ENCODE measurements at places on chromosomes 16 and 17.

- DNase-seq: no peak
Observed at GRCh38 chr17:18917506-18918032, 34.4 kb upstream of the SLC5A10 start.

- DNase-seq: no peak
Observed at GRCh38 chr17:71926746-71927398, 193.9 kb upstream of the SOX9 start.

- DNase-seq: peak; percentile 50
Observed at GRCh38 chr17:55452139-55452790, 30.6 kb upstream of the MMD start.

DNA sequence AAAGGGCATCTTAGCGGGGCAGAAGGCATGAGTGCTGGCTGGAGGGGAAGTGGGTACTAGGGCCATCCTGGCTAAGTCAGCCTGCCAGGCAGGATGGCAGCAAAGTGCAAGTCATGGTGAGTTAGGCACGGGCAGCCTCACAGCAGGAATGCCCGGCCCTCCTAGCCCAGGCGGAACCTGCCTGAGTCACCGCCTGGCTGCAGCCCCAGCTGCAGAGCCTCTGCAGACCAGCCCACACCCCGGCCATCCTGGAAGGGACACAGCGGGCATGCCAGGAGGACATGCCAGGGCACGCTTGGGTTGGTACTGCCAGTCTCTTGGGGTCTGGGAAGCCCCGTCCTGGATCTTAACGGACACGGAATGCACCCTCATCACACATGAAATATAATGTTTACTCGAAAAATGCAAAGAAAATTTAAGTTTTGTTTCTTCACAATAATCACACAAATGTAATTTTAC, 5.0 kb upstream of the ALDH3A1 start:
- DNase-seq: peak; percentile 80

- no peak for DNase-seq
Observed at GRCh38 chr17:49688848-49689247, 11.0 kb upstream of the SPOP start.

DNA sequence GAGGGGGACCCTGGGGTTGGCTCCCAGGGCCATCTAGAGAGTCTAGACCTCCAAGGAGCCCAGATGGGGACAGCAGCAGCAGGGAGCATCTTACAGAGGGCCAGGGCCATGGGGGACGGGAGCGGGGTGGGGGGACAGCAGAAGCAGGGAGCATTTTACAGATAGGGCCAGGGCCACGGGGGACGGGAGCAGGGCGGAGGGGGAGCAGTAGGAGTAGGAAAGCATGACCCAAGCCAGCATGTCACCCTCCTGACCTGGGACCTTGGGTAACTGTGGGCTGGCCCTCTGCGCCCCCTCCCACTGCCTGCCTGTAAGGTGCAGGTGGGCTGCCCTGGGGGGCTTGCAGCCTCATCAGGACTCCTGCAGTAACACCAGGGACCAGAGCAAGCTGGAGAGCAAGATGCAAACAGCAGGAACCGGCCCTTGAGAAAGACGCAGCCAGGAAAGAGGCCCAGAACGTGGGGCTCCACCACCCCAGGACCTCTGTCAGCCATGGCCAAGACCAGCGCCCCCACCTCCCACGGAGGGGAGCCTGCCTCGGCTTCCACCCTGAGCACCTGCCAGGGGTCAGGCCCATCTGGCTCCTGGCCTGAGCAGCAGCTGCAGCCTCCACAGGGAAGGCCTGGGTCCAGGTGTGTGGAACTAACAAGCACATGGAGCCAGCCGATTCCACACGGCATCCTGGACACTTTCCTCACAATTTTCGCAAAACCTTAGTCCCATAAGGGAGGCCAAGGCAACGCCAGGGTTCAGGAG, 2.4 kb downstream of the ZNF598 start:
- DNase-seq: no peak

- peak; percentile 92 for DNase-seq
Observed at GRCh38 chr17:62140836-62141235, 75.8 kb upstream of the MED13 start.

DNA sequence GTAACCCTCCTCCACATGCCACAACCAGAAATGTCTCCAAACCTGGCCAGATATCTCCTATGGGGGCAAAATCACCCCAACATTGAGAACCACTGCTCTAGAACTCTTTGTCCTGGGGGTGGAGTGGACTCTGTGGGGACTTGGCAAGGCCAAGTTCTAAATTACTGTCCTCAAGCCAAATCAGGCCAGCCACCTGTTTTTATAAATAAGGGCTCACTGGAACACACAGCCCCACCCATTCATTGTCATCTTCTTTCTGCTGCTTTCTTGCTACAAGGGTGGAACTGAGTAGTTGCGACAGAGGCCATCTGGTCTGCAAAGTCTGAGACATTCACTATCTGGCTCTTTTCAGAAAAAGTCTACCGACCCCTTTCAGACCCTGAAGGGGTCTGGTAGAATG, 26.8 kb upstream of the TMEM220 start:
- peak; percentile 57 for DNase-seq

DNA sequence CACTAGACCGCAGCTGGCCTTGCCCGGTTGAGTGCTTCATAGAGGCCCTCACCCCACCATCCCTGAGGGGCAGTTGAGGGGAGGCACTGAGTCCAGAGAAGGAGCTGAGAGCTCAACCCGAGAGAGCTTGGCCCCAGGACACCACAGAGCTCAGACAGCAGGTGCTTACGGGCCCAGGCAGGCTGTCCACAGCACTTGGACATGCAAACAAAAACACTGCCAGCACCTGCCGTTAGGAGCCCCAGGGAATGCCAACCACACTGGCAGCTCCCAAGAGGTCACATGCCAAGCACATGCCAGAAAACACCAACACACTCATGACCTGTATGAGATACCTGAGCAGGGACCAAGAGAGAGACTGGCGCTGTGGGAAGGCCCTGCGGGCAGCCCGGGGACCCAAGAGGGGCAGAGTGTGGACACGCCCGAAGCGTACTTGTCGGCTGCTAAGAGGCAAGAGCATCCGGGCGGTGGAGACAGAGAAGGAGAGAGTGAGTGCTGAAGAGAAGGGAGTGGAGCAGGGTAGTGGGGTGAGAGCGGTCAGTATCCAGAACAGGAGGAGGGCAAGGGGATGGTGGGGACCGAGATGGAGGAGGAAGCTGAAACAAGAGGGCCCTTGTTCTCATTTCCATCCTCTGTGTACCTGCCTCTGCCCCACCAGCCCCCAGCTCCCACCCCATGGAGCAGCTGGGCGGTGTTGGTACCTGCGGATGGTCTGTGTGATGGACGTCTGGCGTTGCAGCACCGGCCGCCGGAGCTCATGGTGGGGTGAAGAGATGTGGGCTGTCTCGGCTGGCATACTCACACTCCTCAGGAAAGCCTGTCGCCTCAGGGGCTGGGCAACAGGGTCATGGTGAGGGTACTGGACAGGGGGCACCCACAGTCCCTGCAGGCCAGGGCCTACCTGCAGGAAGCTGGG, 8.2 kb downstream of the RHBDF1 start:
- no peak for DNase-seq

- DNase-seq: no peak
Observed at GRCh38 chr17:39700148-39700987, 504 bp downstream of the ERBB2 start.

DNA sequence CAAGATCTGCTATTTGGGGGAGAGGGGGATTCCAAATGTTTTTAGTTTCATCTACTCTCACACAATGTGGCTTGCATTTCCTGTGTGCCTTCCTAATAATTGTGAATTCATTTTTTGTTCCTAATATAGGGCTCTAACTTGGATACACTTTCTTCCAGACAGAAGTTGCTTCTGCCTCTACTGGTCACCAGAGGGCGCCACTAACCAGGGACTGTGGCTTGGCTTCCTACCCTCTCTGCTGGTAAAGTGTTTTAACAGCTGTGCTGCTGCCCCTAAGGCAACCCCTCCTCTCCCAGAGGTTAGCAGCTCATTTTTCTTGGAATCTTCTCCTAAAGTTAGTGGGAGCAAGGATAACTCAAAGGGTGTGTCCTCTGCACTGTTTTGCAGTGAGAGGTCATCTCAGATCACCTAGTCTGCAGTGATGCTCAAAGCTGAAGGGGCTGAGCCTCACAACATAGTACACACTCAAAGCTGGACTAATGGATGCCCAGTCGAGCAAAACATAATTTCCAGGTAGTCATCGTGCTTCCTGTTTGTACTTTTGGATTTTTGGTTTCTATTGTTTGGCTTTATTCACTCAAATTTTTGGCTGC, 5.0 kb upstream of the PRSS54 start:
- peak; percentile 68 for DNase-seq

DNA sequence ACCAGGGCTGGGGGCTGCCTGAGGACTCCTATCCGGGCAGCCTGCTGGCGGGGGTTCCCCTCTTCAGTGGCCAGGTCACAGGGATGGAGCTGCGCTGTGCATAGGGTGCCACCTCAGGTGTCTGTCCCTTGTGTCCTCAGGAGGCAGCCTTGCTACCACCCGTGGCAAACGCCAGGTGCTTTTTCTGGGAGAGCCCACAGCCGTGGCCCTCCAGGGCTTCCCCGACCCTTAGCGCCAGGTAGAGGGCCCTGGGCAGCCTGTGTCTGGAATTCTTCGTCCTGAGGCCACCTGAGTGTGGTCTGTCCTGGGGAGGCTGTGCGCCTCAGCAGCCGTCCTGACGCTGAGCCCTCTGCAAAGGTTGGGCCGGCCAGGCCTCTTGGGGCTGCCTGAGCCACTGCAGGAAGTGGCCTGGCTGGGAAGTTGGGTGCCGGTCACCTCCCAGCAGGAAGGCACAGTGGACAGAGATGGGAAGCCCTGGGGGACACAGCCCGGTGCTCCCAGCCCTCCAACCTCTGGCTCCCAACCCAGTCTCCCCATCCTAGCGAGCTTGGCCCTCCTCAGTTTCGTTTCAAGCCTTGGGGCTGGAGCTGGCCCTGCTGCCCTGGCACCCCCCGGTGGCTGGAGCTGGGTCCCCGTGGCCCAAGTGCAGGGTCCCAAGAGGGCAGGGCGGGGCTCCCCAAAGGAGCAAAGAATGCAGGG, 7.6 kb upstream of the BAIAP3 start:
- no peak for DNase-seq

- DNase-seq: no peak
Observed at GRCh38 chr17:9259419-9259818, 238.1 kb downstream of the NTN1 start.

- DNase-seq: no peak
Observed at GRCh38 chr16:70294385-70295025, 4.5 kb upstream of the DDX19B start.

DNA sequence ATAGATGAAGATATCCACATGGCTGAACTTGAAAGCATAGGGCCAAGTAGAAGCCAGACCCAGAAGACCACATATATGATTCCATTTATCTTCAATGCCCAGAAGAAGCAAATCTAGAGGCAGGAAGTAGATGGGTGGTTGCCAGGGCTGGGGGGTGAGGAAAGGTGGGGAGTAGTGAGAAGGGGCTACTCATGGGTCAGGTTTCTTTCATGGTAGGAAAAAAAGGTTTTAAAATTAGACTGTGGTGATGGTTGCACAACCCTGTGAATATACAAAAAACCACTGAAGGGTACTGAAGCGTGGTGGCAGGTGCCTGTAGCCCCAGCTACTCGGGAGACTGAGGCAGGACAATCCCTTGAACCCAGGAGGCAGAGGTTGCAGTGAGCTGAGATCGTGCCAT, 5.4 kb downstream of the CD2BP2 start:
- DNase-seq: peak; percentile 48

DNA sequence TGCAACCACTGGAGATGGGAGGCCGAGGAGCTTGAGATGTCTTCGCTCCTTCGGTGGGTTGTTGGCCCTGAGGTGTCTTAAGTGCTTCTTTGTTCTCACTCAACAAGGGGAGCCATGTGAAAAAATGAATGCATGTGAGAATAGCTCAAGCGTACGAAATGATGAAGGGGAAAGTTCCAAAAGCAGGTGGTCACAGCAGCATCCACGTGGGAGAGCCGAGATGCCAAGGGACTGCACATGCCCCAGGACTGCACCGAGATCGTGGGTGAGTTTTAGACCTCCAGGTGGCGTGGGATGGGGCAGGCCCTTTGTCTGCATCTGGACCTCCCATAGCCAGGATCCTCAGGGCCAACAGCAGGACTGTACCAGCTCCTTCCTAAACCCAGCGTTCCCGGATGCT, 8.1 kb downstream of the SLC38A8 start:
- DNase-seq: no peak

- no peak for DNase-seq
Observed at GRCh38 chr17:49403514-49404289, 11.0 kb downstream of the PHB1 start.

- no peak for DNase-seq
Observed at GRCh38 chr17:82034371-82035011, 3.0 kb downstream of the DCXR start.

DNA sequence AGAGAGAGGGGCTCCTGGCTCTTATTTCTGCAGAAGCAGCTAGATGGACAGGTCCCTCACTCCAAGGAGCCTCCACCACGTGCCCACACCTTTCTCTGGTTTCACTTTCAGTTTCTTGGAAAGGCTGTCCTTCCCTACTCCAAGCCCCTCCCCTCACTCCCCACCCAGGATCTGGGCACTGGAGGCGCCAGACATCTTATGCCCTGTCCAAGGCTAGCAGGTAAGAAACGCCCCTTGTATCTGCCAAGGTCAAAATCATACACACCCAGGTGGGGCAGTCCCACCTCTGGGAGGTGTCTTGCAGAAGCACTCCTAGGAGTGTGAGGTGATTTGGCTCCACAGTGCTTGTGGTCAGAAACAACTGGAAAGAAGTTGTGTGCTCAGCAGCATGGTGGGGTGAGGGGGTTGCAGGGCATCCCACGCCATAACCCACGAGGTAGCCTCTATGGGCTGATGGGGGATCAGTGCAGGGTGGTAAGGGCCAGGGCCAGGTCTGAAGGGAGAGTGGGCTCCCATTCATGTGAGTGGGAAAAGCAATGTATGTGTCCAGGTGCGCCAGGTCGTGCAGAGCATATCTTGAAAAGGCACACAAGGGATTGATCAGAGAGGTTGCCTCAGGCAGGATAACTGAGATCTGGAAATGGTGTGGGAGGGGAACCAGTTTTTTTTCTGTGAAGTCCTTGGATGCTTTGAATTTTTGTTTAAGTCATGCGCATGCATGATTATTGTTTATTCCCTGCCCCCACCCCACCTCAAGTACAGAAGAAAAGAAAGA, 31.8 kb upstream of the PRM1 start:
- peak; percentile 30 for DNase-seq

GRCh38 chr16:86379505-86379846, 130.9 kb upstream of the FOXF1 start:
- DNase-seq: no peak

DNA sequence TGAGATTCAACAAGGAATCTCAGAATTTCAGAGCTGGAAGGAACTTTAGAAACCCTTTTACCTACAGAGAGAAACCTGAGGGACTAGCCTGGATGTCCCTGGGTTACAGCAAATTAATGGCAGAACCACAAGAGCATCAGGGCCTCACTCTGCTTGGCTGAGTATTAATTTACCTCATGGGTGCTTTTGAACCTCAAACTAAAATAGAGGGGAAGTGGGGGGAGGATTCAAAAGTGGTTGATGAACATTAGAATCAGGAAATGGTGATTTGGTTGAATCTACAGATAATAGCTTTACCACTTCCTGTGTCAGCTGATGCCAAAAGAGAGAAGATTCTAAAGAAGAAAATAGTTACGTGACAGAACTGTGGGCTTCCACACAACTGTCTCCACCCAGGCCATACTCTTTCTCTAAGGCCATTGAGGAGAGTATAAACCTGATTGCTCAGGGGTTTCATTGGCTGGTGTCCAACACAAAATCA, 11.3 kb upstream of the SKAP1 start:
- DNase-seq: peak; percentile 83

GRCh38 chr16:84194018-84194417, 3.1 kb downstream of the ADAD2 start:
- DNase-seq: no peak

Measured in hematopoietic multipotent progenitor cell treated with erythropoietin and hydrocortisone succinate and interleukin-3 and kit ligand, for 6 days (in vitro differentiated cells).